NCI-H1436 (cell line): ENCODE measurements at places on chromosomes 5 and 9.

DNA sequence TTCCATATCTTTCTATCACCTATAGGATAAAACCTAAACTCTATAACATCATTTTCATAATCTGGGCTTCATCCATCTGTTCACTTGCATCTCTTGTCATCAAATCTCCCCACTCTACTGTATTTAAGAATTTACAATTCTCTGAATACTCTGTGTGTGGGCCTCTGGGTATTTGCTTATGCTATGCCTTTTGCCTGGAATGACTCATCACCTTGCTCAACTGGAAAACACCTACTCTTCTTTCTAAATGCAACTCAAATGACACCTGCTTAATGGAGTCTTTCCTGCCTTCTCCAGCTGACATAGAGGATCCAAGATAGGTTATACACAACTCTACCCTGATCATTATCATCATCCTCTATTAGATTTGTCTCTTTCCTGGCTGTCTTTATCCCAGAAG is 421.7 kb downstream of the SPATA31D1 start:
- DNase-seq, result no peak

DNA sequence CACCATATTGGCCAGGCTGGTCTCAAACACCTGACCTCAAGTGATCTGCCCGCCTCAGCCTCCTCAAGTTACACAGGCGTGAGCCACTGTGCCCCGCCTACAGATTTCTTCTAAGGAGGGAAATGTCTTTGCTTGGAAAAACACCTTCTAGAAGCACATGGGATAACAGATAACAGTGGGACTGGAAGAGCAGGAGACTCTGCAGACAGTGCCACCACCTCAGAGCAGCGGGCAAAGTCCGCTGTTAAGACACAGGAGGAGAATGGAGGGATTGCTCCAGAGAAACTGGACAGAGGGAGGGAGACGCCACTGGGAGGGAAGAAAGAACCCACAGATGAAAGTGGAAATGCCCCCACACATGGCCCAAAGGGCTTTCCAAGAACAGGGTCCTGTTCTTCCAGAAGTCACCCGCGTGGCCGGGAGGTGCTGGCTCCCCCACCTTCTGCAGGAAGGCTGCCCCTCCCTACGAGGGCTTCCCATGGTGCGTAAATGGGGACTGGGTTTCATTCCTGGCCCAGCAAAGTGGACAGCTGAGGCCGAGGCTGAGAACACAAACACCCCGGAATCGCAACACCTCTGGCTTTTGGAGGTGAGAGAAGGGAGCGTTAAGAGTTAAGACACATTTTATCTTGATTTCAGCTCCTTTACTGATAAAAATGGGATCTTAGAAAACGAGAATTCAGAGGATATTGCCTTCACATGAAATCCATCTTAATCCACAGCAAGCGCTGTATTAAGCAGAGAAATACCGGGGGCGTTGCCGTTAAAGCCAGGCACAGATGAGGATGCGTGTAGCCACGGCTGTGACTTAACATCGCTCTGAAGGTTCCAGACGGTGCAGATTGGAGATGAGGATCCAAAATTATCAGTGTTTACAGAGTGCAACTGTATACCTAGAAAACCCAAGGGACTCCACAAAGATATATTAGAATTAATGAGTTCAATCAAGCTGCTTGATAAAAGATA is 11.2 kb downstream of the ADAMTS2 start:
- no peak for DNase-seq

DNA sequence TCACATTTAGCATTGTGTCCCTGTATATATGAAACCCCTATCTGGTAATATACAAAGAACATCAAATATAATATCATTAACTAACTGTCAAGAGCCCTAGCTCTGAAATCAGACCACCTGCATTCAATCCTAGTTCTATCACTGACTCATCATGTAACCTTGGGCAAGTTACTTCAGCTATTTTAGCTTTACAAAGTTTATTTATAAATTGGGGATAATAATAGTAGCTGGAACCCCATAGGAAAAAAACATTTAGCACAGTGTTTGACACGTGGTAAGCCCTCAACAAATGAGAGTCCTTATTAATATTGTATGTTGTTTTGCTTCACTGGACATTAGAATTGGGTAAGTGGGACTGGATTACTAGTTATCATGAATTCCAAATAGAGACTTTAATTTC is 157.5 kb downstream of the EBF1 start:
- DNase-seq, result no peak

- DNase-seq, result no peak
Measured at GRCh38 chr9:135865531-135865930, 41.8 kb downstream of the CAMSAP1 start.

DNA sequence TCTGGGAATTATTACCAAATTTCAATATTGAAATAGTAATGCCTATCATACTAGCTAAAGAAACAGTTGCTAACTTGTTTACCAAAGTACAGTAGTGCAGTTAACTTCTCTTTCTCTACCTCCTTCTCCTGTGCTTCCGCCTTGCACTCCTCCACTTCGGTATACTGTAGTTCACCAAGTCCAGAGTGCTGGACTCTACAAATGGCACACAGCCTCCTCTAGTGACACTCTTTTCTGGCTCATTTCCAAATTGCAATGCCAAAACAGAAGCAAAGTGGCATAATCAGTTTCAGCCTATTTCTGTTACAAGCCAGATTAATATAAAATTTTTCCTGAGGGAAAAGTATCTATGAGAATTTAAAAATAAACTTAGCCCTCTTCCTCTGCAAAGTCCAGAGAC is 86.0 kb upstream of the RASGRF2 start:
- no peak for DNase-seq
